ENCODE measurements at places on chromosomes 16 and 17. TPM values are rescaled to one million over a fixed set of nuclear protein-coding genes. Genes with fewer than 3 reads are reported as not detected.

DNA sequence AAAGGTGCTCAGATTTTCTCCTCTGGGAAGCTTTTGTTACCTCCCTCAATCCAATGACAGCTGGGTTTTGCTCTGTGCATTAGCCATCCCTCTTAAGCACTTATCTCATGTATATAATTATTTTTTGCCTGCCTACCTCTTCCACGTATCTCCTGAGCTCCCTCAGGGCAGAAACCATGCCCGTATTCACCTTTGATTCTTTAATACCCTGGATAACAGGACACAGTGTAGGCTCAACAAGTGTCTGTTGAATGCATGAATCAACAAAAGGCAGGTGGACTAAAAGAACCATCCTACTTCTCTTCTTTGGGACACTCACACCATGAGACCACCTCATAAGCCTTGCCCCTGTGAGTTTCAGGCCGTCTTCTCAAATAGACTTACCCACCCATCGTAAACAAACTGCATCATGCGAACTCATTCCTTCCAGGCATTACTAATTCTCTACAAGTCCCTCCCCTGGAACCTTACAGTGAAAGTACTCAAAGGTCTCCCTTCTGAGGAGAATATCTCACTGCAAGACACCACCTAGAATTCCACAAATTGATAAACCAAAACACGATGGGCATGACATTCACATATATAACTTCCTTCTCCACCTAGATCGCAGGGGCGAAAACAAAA is 3.2 kb downstream of the ARHGAP17 start:
- DNase-seq: no peak

- DNase-seq: no peak
Observed at GRCh38 chr17:80668375-80669148, 123.9 kb downstream of the RPTOR start.

DNA sequence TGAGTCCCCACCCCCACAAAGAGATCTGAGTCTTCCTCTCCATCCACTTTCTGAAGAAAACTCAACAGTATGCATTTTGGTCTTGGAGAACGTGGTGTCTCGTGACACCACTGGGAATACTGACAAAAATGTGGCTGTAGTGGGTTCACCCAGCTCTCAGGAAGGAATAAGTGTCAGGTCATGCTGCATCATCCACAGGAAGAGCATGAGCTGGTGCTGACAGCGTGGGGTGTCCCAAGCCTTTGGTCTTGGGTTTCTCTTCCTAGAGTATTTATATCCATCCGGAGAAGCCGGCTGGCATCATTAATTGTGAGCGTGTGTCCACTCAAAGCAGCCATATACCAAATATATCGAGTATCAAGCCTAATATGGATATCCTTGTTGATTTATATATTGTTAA is 55.9 kb downstream of the C17orf67 start:
- no peak for DNase-seq

DNA sequence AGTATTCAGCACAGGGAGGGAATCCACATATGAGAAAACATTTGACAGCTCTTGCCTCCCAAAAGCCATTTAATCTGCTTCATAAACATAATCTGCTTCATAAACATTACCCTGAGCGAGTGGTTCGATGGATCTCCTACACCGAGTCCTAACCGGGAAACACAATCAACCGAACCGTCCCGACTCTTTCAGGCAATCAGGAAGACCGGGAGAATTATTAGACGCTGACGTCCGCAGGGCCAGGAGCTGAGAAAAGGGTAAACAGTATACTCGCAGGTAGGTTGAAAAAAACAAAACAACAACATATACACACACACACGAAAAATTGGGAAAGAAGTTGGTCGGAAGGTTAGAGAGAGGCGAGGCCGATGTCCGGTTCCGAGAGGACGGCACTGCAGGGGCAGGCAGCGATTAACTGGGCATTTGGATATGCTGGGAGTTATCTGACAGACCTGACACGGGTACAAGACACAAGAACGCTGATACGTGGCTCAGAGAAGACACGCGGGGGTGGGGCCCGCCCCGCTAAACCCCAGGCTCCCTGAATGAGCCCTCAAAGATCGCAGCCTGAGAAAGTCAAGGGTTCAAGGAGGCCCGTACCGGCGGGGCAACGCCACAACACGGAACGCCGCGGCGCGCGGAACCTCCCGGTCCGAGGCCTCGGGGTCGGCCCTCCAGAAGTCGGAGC is 585 bp downstream of the AP1G1 start:
- peak; percentile 22 for DNase-seq

DNA sequence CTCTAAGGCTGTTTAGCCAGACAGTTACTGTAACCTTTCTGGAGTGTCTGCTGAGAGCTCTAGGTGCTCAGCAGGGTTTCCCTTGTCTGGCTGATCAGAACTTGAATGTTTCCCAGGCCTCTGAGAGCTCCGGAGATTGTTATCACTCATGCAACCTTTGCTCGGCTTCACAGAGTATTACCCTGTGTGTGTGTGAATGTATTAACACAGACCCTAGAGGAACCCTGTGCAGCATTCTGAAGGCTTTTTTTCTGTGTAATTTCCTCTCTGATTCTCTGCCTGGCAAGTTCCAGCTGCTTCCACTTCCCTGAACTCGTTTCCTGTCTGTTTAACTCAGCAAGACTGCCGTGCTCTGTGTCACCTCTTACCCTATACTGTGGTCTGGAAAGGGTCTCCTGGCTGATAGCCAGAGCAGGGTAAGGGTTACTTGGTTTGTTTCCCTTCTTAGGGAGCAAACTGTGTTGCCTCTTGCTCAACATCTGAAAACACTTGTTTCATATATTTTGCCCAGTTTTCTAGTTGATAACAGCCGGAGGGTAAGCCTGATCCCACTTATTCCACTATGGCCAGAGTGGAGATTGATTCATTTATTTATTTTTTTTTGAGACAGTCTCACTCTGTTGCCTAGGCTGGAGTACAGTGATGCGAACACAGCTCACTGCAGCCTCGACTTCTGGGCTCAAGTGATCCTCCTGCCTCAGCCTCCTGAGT is 21.7 kb downstream of the PRMT7 start:
- DNase-seq: no peak

GRCh38 chr16:30551781-30552180 is 6.4 kb downstream of the ZNF764 start:
- no peak for DNase-seq

DNA sequence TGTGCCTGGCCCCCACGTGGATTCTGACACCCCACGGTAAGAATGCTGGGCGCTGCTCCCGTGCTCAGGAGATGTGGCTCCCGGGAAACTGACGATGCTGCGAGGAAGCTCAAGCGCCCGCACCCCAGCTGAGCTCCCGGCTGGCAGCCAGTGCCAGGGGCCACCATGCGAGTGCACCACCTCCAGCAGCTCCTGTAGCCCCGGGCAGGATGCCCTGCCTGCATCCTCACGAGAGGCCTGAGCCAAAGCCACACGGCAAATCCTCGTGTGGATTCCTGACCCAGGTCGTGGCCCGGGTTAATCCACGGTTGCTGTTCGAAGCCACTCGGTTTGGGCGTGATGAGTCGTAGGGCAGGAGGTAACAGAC is 11.6 kb upstream of the DPEP1 start:
- no peak for DNase-seq

GRCh38 chr17:21495281-21495680 is 119.1 kb downstream of the KCNJ12 start:
- no peak for DNase-seq

GRCh38 chr16:66588981-66589713 is 9.9 kb downstream of the CMTM2 start:
- no peak for DNase-seq

DNA sequence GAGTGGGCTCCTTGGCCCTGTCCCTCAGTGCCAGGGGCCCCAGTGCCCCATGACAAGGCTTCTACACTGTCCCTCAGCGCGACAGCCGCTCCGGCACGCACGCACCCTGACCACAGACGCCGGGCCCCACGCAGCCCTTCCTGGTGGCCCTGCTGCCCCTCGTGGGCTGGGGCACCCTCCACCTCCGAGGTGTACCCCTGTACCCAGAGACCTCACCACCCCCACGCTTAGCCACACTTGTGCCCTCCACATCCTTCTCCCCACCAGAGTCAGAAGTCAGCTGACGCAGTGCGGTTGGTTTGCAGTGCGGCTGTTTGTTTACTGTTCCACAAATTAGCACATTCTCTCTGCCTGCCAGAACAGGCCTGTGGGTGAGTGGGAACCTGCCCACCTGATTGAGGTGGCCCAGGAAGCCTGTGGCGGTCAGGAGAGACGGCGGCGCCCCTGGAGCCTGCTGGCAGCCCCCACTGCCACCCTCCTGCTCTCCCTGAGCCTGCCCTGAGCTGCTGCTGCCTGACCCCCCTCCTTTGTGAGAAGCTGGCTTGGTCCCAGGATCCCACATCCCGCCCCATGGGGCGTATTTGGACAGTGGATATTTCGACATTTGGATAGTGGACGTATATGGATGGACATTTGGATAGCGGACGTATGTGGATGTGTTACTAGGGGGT is 38.0 kb upstream of the CDH15 start:
- DNase-seq: no peak

DNA sequence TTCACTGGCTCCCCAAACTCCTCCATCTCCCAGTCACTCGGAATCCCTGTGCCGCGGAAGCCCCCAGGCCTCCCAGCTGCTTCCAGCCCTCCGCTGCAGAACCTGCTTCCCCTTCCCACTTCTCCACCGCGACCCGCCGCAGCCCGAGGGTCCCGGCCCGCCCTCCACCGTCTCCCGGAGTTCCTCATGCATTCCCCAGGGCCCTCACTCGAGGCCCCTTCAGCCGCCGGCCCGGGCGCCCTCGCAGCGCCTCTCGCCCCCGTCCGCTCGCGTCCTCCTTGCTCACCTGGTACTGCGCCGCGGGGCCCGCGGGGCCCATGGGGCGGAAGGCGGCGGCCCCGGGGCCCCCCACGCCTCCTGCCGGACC is 329 bp downstream of the SMARCD2 start:
- DNase-seq: no peak

DNA sequence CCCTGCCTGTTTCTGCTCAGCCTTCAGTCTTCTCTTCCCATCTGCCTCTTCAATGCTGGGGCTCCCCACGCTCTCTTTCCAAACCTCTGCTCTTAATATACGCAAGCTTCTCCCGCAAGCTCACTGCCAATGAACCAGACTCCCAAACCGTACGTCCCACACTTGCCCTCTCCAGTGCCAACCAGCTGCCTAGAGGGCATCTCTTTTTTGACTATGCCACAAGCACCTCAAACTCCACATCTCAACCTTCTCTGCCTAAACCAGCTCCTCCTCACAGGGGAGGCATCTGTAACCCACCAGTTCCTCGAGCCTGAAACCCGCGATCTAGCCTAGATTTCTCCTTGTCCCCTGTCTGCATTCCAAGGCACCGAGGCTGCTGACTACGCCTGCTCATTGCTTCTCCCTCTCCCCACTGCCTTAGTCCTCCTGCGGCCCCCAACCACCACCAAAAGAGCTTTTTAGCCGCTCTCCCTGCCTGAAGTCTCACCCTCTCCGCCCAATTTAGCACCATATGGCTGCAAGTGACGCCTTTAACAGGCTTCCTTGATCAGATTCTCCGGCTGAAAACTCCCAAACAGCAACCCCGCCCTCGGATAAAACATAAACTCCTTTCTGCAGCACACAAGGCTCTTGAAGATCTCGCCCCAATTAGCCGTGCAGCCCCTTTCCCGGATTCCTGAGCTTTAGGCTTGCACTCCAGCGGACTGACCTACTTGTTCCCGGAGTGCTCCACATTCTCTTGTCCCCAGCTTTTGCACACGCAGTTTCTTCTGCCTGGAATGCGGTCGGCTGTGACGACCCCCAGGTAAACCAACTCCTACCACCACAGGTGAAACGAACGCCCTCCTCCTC is 1.5 kb downstream of the GGA2 start:
- DNase-seq: peak; percentile 31

- no peak for DNase-seq
Observed at GRCh38 chr16:88069397-88070168, 118.3 kb downstream of the BANP start.

The C17orf78 gene
- total RNA-seq: not detected

The NOS2 gene
- total RNA-seq: 0.47 TPM

The TNFRSF12A gene
- 2.0 TPM for total RNA-seq

The NPIPA7 gene
- 1.6 TPM for total RNA-seq

The TBC1D10B gene
- total RNA-seq: 25.6 TPM

The GGA2 gene
- 27.8 TPM for total RNA-seq

The CDRT15L2 gene
- total RNA-seq: not detected

The SLFN12L gene
- not detected for total RNA-seq

The TRAPPC2L gene
- total RNA-seq: 30.4 TPM

The PRR15L gene
- total RNA-seq: not detected

The CPPED1 gene
- total RNA-seq: 6.2 TPM

The EVPLL gene
- total RNA-seq: not detected

The KCNJ2 gene
- total RNA-seq: 10.3 TPM
